ENCODE measurements at places on chromosomes 4 and X. TPM values are rescaled to one million over a fixed set of nuclear protein-coding genes. Genes with fewer than 3 reads are reported as not detected.

GRCh38 chr4:177322881-177323280 is 13.2 kb downstream of the NEIL3 start:
- DNase-seq: no peak

- DNase-seq: no peak
Measured at GRCh38 chr4:112861691-112862674, 187.5 kb upstream of the ANK2 start.

DNA sequence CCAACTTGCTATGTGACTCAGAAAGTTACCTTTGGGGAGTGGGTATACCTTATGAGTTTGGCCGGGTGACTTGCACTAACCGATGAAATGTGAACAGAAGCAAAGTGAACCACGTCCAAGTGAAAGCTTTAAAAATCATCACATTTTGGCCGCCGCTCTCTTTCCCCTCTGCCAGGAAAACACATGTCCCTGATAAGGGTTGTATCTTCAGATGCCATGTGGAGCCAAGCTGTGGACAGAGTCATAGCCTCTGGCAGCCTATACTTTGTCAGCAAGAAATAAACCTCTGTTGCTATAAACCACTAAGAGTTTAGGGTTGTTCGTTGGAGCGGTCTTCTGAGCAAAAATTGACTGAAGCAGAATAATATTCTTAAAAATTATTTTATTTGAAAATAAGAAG is 92.3 kb downstream of the PRDM5 start:
- DNase-seq: no peak

DNA sequence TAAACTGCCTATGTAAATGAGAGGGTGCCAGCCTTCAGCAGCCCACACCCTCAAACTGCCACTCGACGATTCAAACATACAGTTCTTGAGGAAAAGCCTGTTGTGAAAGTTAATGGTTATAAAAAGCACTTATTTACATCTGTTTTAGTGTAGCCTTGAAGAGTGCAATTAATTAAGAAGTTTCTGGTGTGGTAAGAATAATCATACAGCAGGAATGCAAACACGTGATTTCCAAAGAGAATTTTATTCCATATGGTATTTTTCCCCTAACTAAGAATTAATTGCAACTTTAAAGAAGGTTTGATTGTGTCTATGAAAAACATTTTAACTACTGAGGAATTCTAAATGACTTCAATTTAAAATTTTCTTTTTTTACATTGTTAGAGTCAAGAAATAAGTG is 176.3 kb upstream of the PITX2 start:
- DNase-seq: no peak

- DNase-seq: no peak
Measured at GRCh38 chr4:86757468-86757867, 91.7 kb downstream of the SLC10A6 start.

GRCh38 chr4:152021788-152022438 is 261.1 kb upstream of the GATB start:
- DNase-seq: no peak

DNA sequence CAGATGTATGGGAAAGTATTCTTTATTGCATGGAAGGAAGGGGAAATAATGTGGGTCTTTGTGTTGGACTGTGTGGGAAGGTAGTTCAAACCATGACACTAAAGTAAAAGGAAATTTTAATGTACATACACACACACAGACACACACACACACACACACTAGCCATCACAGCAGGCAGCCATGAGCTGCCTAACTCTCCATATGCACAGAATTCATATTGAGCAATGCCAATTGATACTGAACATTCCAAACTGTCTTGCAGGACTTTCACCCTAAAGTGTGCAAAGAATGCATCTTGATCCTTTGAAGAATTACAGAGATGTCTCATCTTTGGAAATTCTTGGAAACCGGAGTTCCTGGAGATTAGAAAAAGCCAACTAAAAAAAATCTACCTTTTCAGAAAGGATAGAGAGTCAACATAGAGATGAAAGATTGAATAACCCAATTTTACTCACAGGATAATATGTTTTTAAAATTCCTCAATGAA is 120.6 kb upstream of the MBNL3 start:
- DNase-seq: no peak

CHRDL1 gene
- total RNA-seq: 56.2 TPM

GRCh38 chr4:113979148-113979904 is at the start of gene ARSJ:
ARSJ (minus strand) TSS chr4:113979647; CDS start chr4:113978834, 813 bp downstream.
- DNase-seq: no peak

GRCh38 chr4:17385403-17385802 is 126.5 kb downstream of the QDPR start:
- DNase-seq: peak; percentile 18

SPIN2A gene
- total RNA-seq: 0.14 TPM

GRCh38 chr4:174061026-174061425 is 222.4 kb downstream of the FBXO8 start:
- DNase-seq: no peak

GRCh38 chr4:4259484-4260100 is 11.6 kb upstream of the TMEM128 start:
- no peak for DNase-seq

ZNF711 gene
- total RNA-seq: 4.3 TPM

- DNase-seq: no peak
Measured at GRCh38 chr4:81346719-81347118, 125.0 kb downstream of the RASGEF1B start.

DNA sequence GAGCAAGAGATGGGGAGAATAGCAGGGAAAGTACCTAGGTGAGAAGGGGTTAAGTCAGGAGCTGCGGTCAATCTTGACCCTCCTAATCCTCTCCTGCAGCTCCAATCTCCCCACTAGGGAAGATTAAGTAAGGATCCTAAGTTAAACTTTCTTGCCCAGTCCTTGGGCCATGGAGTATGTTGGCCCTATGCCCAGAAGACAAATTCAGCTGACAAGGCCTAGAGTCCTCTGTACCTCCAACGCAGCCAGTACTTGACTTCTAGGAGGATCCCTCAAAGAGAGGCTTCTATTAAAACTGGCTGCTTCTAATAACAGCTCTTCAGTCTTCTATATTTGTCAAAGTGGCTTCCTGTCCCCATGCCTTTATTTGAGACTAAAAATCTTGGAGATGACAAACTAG is 1.4 kb downstream of the CLDN2 start:
- DNase-seq: no peak

VSIG1 gene
- 0.36 TPM for total RNA-seq

DNA sequence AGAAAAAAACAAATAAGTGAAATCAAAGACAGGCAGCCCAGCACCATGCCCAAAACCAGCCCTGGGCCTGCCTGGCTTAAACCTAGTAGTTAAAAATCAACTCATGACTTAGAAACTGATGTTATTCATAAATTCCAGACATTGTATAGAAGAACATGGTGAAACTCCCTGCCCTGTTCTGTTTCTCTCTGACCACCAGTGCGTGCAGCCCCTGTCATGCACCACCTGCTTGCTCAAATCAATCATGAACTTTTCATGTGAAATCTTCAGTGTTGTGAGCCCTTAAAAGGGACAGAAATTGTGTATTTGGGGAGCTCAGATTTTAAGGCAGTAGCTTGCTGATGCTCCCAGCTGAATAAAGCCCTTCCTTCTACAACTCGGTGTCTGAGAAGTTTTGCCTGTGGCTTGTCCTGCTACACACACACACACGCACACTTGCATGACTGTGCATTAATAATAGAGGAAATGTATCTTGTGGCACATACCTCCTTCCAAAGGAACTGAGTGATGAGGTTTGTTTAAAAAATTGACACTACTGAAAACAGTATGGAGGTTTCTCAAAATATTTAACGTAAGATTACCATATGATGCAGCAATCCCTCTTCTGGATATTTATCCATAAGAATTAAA is 39.2 kb upstream of the UGT2B7 start:
- peak; percentile 62 for DNase-seq

DNA sequence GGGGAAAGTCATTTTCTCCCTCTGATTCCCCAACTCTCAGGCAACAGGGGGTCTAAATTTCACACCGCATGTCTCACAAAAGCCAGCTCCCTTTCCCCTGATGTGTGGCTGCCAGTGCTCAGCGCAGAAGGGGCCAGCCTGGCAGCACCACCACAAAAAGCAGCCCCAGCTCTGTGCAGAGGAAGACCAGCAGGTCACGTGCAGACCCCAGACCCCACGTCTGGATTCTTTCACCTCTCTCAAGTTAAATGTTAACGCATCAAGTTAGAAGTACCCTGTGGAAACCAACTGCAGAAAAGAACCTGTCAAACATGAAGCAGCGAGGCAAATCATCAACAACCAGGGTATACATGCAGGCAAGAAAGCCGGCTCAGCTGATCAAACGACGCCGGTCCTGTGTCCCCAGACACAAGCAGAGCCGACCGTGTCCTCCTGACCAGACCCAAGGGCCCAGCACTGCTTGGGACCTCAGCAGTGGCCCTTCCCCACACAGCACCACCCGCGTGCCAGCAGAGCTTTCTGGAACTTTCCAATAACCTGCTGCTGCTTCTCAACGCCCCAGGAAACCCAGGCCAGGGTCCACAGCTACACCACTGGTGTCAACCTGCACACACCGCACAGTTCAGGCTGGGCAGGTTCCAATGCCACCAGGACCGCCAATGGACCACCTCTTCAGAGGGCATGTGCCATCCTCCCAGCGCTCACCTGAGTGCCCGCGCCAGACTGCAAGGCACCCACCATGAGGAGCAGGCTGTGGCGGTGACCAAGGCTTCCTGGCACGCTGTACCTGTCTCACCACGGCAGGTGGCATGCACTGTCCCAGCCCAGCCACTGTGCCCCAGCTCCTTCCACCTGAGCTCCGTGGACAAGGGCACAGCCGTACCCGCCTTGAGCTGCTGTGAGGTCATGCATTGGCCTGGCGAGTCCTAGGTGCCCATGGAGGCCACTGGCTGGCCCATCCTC is 4.0 kb downstream of the LRPAP1 start:
- no peak for DNase-seq

DNA sequence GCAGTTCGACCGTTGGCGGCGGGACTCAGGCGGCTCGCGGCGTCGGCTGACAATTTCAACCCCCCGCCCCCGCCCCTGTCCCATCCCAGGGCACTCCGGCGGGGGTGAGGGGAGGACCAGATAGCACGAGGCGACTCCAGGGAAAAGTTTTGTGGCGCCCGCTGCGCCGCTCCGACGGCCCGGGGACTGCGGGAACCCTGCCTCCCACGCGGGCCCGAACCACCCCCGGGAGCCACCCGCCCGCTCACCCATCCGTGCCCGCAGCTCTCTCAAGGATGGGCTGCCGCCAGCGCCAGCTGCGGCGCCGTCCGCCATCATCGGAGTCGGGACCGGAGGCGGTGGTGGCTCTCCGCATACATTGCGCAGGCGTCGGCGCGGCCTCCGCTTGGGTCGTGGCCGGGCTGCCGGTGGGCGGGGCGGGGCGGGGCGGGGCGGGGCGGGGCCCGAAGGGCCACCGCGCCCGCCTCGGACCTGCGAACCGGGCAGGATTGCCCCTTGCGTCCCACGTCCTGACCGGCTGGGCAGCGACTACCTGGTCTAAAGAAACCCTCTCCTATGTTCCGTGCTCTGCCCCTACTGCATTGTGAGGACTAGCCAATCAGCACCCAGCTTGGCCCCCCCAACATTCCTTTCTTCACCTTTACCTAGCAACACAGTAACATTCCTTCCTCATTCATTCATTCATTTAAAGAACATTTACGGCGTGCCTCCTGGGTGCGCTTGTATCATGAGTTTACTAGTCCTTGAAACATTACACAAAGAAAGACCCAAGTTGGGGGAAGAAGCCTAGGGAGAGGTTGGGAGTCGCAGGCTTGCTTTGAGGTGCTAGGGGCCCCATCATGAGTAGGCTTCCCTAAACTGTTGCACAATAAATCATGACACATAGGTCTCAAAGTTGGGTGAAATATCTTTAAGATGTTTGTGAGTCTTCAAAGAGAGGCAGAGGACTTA is at the start of gene MAP7D3:
Gene MAP7D3, minus strand, starts transcription at position 360 of the 951 bp plus-strand sequence. Its CDS starts 42 bp downstream, at position 318.
- no peak for DNase-seq

DNA sequence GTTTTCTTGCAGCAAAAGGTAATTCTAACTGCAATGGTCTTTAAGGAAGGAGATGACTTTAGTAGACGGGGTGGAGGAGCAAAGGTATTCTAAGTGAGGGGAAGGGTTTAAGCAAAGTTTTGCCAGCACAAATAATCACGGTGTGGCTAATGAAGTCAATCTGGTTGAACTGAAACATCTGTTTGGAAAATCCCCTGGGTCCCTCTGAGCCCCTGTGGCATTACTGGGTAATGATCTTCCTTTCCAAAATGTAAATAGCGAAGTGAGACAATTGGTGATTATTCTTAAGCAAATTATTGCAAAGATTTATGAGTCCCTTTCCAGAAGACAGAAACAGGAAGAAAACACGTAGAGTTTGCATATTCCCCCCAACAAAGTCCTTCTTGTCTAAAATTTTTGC is 47.2 kb downstream of the FGFBP1 start:
- no peak for DNase-seq

- no peak for DNase-seq
Measured at GRCh38 chr4:110704748-110705439, 82.0 kb upstream of the PITX2 start.

SPIN3 gene
- 3.5 TPM for total RNA-seq

DNA sequence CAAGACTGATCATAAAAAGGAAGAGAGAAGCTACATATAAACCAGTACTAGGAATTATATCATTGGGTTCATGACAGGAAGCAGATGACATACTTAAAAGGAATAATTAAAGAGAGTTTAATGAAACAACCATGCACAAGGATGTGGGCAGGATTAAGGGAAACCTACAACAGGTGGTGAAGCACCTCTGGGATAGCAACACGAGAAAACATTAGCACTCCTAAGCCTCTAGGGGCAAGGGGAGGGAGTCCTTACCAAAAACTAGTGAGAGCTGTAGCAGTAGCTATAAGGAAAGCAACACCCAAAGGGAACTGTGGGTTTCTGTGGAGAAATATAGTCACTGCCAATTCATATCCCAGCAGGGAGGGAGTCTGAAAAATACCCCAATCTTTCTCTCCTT is 7.2 kb upstream of the THOC2 start:
- no peak for DNase-seq

GRCh38 chr4:152106781-152107321 is 346.0 kb upstream of the GATB start:
- no peak for DNase-seq

DNA sequence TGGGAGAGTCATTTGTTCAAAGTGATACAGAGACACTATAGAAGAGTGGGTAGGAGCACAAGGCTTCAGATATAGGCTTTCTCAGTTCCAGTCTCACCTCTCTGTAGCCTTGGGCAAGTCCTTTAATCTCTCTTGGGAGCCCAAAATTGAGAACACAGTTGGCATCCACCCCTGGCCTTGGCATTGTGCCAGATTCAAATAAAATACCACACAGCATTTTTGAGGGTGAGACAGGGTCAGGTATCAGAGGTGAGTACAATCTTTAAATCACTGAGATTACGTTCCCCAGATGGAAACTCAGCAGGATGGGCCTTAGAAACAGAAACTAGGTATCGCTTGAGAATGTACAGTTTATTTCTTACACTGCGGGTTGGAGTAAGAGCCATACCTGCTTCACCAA is 25.2 kb upstream of the SMIM10L2A start:
- no peak for DNase-seq

TRPC3 gene
- 0.06 TPM for total RNA-seq

SPANXN3 gene
- total RNA-seq: not detected

GAB3 gene
- total RNA-seq: 0.14 TPM
